Nephron progenitor cell (in vitro differentiated cells): ENCODE measurements at places on chromosomes 1 and 21.

DNA sequence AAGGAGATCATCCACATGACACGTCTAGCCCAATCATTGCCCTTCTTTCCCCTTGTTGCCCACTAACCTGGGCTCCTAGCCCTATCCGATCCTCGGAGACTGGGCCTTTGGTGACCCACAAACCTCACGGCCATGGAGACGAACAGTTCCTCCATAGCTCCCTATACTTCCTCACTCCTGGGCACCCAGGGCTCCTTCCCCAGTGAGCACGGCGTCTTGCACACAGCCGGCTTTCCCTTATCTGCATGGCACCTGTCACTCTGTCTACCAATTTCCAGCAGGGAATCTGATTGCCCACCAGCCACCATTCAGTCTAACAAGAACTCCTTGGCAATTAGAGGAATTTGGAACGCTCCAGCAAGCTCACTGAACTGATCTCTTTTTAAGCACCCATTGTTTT, 3.1 kb downstream of the GNG4 start:
- no peak for DNase-seq

DNA sequence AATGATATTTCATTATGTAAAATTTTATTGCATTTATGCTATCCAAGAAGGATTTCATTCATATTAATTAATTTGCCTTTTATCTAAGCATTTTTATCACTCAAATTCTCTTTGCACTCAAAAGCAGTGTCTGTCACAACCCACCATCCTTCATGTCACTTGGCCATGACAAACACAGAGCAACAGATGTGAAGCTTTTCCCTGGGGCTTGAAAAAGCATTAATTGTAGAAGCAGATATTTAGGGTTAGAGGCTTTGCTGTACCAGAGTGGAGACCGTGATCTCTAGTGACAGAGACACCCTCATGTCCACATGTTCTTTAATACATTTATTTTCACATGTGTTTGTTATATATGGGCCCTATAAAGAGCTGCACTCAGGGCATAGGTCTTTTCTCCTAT, 230.5 kb downstream of the SPATA17 start:
- no peak for DNase-seq

DNA sequence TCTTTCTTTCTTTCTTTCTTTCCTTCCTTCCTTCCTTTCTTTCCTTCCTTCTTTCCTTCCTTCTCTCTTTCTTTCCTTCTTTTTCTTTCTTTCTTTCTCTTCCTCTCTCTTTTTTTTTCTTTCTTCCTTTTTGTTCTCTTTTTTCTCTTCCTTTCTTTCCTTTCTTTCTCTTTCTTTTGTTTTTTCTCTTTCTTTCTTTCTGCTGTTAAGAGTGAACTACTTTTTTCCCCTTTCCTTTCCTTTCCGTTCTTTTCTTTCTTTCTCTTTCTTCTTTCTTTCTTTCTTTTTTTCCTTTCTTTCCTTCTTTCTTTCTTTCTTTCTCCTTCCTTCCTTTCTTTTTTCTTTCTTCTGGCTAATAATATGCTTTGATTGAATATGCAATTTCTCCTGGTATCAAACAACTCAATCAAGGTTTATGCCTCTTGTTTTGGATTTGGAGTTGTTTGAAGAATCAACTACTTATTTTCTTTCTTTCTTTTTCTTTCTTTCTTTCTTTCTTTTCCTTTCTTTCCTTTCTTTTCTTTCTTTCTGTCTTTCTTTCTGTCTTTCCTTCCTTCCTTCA, 27.4 kb upstream of the CFHR4 start:
- no peak for DNase-seq

GRCh38 chr1:45306905-45307304, 19.8 kb upstream of the HPDL start:
- DNase-seq: no peak

- no peak for DNase-seq
Measured at GRCh38 chr1:8506995-8507615, 189.2 kb downstream of the SLC45A1 start.

DNA sequence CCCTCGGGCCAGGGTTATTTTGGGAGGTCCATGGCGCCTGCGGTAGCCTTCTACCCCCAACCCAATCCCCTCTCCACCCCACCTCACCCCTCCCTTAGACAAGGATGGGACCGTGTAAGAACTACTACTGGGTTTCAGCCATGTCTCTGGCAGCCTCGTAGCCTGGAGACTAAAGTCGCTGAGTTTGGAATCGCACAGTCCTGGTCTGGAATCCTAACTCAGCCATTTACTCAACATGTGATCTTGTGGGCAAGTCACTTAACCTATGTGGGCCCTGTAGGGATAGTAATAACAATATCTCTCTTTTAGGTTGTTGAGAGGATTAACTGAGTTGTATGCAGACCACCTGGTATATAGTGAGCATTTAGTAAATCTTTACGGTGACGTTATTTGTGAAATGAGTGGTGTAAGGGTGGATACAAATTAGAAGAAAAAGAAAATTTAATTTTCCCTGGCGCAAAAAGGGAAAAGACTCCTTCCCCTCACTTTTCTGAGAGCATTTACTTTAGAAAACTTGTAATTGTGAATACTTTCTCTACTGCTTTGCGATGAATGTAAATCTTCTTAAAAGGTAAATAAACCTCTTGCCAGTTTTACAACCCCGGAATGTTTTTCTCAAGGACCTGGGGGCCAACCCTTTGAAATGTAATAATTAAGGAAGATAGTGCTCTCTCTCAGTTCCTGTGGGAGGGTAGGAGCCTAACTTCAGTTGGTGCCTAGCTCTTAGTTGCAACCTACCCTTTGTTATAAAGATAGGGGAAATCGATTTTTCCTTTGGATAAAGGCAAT, 615 bp upstream of the MRPS15 start:
- DNase-seq: no peak

DNA sequence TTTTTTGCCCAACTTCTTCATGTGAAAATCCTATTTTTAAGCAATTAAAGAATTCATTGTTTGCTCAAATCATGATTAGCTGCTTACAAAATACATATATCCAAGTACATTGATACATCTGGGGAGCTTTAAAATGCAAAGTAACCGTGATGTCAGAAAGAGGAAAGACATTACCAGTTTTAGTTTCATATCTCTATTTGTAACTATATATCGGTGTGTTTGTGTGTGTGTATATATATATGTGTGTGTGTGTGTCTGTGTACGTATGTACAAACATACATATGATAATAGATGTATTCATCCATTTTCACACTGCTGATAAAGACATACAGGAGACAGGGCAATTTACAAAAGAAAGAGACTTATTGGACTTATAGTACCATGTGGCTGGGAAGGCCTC, 310.1 kb downstream of the DPYD start:
- DNase-seq: no peak

DNA sequence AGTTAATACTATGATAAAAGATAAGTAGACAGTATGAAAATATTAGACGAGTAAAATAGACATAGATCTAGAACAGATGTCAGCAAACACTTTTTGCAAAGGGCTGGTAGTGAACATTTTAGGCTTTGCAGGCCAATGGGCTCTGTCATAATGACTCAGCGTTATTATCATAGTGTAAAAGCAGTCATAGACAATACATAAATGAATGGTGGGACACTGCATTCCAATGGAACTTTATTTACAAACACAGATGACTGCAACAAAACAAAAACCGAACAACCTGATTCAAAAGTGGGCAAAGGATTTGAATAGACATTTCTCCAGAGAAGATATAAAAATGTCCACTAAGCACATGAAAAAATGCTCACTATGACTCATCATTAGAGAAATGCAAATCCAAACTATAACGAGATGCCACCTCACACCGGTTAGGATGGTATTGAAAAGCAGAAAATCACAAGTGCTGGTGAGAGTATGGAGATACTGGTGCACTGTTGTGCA, 7.3 kb downstream of the GSTM5 start:
- DNase-seq: no peak

DNA sequence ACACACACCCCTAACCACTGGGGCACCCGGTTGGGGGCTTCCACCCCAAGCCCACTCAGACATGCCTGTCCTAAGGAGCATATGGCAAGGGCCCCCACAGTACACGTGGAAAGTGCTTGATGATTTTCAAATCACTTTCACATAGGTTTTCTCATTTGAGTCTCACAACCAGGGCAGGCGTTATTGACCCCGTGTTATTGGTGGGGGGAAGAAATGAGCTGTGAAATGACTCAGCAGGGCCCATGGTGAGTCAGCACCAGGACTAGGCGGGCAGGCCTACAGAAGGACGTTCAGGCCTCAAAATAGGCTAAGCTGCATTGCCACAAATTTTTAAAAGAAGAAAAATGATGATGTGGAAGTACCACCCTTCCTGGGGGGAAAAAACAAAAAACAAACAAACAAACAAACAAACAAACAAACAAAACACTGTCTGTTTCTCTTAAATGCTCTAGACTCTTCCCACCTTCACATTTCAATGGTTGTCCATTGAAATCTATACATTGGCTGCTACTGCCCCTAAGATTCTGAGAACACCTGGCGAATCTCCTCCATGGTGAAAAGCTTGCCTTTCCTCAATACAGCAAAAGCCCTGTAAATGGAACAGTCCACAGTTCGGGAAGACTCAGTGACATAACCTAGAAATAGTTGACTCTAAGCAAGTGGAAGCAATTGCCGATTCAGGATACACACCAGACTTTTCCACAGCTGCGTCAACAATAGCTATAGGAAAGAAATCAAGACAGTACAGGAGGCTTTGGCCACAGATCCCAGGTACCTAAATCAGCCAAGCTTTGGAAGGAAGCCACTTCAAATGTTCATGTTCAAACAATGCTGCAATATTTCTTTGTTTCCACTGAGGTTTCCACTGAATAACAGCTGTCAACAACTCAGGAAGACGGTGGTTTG, 234.7 kb downstream of the TOMM20 start:
- no peak for DNase-seq

GRCh38 chr21:26635681-26636080, 62.6 kb upstream of the CYYR1 start:
- DNase-seq: no peak

GRCh38 chr1:209777587-209777986, 6.8 kb downstream of the C1orf74 start:
- no peak for DNase-seq

DNA sequence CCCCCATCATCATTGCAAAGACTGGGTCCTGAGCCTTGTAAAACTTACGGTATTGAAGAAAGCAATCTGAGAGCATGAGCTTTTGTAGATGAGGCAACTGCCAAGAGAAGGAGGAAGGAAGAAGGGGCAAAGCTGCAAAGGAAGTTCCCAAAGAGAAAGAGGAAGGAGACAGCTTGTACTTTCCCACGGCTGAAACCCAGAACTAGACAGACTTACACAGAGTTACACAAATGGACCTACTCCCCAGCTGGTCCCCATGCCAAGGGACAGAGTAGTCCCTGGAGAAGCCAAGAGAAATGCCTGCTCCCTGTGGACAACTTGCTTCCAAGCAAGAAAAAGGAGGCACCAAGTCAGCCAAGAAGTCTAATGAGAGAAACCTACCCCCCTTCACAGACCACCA, 22.6 kb downstream of the SLC5A9 start:
- no peak for DNase-seq

DNA sequence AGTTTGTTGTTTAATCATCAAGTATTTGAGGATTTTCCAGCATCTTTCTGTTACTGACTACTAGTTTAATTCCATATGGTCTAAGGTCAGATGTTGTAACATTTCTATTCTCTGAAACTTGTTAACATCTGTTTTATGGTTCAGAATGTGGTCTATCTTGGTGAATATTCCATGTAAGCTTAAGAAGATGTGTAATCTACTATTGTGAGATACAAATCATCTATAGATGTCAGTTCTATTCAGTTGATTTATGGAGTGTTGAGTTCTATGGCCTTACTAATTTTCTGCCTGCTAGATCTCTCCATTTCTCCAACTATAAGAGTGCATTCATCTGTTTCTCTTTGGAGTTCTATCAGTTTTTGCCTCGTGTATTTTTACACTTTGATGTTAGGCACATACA, 31.5 kb downstream of the WARS2 start:
- DNase-seq: no peak

- DNase-seq: no peak
Measured at GRCh38 chr1:109740615-109741373, at the start of gene GSTM3. Gene GSTM3, minus strand, starts transcription at chr1:109741038. Its CDS starts 751 bp downstream, at chr1:109740287.

DNA sequence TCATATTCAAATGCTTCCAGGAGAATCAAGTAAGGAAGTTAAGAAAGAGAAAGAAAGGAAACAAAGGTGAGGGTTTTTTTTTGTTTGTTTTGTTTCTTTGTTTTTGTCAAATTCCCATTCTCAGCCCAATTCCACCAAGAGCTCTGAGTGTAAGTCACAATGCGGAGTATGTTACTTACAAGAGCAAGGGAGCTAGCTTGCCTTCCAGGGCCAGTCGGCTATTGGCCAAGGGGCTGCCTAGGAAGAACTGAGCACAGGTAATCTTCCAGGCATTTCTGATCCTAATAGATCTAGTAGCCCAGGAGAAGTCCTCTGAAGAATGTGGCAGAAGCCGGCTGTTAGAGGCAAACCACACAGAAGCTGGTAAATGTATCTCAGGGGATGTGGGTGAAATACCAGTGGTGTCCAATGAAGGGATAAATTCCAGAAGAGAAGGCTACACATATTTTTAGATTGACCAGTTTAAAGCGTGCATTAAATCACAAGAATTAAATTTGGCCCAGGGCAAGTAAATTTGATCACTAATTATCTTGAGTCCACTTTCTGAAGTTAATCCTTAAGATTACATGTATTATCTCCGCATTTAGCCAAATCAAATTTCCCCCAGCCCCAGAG, 239.6 kb upstream of the ADAMTS5 start:
- DNase-seq: no peak
